Kidney (tissue), 22 donors: ENCODE measurements at places on chromosomes 5 and 9. TPM values are rescaled to one million over a fixed set of nuclear protein-coding genes. Genes with fewer than 3 reads are reported as not detected.

Gene CDH18
- polyA plus RNA-seq, result not detected

Gene SPATA31A3
- polyA plus RNA-seq, result not detected

GRCh38 chr5:132771503-132771998 is 5.5 kb downstream of the SEPTIN8 start:
- peak; percentile 69 for DNase-seq

DNA sequence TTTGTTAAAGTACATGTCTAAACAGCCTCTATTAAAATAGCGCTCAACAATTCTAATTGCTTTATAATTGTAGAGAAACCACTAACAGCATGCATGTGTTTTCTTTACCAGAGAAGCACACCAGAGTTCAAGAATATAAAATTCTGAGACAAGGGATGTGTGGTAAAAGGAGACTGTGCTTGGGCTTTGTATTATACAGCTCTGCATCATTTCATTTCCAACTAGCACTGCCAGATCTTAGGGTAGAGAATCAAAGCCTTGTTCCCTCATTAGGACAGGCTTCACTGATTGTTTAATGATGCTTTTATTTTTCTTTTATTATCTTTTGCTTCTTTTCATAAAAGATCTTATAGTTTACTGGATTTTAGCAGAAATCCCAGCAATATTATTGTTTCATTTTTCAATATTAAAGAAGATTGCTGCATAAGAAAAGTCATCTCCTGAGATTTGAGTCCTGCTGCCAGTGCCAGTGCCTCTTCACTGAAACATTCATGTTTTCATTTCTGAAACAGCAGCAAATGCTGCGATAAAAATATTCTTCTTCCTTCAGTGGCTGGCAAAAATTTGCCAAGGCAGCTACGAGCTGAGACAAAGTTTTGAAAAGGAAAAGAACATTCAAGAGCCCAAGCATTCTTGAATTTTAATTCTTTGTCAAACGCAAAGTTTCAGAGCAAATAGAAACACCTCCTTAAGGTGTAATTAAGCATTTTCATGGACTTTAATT is 491.0 kb upstream of the PIK3R1 start:
- DNase-seq, result no peak

GRCh38 chr5:35136386-35136785 is 88.6 kb upstream of the AGXT2 start:
- no peak for DNase-seq

- no peak for DNase-seq
These were observed 458.3 kb downstream of the AGTPBP1 start for GRCh38 chr9:85283421-85283820.

DNA sequence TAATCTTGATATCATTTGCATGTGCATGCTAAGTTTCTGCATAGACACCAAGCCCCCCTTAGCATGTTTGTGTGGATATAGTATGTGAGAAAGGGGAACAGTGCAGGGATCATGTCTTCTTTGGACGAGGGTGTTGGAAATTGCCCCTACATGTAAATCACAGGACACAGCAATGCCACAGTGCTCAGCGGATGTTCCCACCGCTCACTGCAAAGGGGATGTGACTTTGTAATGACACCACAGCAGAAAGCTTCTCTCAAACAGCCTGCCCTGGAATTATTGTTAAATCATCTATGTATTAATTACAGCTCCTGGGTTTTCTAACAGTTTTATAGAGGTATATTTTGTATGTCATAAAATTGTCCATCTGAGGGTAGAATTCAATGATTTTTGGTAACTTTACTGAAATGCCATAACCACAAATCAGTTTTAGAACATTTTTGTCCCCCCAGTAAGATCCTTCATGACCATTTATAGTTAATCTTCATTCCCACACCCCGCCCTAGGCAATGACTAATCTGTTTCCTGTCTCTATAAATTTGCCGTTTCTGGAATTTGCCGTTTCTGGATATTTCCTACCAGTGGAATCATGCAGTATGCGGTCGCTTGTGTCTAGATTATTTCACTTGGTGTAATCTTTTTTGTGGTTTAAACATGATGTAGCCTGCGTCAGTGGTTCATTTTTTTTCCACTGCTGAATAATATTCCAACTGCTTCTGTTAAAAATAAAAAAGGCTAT is 648.5 kb upstream of the WWC1 start:
- DNase-seq, result no peak

DNA sequence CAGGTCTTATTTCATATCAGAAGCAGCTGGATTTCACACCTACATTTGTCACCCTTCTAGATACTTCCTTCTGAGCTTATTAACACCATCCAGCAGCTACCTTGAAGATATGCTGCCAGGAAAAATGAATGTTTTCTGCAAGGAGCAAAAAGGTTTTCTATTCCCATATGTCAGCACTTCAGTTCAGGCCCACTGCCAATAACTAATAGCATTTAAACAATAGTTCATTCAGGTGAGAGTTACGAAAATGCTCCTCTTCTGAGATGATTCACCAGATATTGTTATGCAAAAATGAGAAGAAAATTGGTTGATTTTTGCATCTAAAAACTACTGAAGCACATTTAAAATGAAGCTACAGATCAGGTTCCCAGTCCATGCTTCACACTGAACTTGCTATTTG is 56.4 kb upstream of the ISL1 start:
- DNase-seq, result no peak

DNA sequence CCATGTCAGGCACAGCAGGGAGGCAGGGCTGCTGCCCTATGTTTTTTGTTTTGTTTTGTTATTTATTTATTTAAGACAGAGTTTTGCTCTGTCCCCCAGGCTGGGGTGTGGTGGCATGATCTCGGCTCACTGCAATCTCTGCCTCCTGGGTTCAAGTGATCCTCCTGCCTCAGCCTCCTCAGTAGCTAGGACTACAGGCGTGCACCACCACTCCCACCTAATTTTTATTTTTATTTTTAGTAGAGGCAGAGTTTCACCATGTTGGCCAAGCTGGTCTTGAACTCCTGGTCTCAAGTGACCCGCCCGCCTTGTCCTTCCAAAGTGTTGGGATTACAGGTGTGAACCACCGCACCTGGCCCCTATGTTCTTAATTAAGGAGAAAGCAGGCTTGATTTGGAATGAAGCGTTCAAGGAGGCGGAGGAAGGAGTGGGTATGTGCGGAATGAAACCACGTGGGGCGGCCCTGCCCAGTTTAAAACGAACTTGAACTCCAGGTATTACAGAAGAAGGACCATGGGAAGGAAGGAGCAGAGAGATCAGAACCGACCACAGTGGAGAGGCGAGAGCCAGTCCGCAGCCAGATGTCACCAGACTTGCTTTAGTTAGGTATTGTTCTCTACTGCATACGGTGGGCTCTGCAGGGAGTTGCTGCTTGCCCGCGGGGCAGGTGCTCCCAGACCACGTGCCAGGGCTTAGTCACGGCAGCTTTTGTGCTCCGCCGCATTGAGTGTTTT is 34.9 kb upstream of the EPB41L4B start:
- no peak for DNase-seq

DNA sequence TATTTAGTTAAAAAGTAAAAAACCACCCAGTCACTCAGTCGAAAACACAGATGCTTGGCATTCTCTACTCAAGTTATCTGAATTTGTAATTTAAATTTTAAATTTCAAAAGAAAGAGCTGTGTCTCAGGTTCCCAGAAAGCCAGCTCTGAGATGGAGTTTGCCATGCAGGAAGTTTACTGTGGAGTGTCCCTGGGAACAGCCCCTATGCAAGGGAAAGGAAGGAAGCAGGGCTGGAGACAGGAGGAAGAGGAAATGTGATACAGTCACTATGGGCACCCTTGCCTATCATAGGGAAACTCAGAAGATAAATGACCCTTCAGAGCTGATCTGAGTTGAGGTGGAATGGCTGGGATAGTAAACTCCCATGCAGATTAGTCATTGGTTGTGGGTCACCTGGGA is 408.8 kb upstream of the ACTBL2 start:
- DNase-seq, result no peak

- DNase-seq, result peak; percentile 67
These were observed 779 bp upstream of the CTNNA1 start for GRCh38 chr5:138752341-138752950.

DNA sequence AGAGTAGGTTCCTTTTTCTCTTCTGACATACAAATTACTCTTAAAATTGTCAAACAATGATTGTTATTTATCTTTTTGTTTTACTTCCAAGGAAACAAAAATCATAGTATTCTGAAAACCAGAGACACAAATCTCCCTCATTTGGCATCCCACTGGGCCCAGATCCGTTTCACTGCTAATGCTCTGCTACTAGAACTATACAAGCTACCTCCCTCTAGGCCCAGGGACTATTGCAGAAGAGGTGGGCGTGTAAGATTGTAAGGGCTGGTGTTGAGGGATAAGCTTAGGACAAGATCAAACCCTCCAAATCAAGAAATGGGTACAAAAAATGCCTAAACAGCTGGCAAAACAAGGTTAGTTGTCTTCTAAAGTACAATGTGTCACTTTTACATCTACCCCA is 928.9 kb upstream of the CDH10 start:
- no peak for DNase-seq

GRCh38 chr9:561427-561826 is 280.1 kb upstream of the DMRT1 start:
- no peak for DNase-seq

DNA sequence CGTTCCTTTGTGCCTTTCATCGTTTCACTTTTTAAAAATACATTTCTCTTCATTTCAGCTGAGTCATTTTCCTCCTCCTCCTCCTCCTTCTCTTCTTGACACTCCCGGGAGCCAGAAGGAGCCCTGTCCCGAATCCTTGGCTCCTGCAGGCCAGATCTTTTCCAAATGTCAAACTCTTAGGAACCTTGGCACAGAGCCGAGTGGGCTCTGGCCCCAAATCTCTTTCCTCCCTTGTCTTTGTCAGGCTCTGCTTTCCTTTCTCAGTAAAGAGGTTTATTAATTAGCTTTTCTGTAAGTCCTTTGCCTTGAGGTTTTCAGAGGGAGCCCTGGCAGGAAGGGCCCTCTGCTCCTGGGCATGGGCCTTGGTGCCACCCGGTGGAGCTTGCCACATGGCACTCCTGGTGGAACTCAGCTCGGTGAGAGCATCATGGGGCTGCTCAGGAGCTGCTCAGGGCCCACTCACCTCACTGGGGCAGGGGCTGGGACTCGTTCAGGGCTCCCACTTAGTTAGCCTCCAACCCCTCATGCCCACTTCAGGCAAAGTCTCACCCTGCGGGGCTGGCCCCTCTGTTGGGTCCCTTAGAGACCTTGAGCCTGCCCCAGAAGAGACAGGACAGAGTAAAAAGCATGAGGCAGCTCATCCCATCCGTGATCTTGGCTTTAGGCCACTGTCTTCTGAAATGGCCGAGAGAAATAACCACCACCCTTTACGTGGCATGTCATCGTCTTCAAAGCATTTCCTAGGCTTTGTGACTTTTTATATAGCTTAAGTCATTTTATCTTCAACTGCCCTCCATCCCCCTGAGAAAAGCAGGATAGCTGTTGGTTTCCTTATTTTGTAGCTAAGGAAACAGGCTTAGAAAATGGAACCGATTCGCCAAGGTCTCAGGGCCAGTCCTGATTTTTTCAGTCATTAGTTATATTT is 17.1 kb downstream of the STC2 start:
- peak; percentile 70 for DNase-seq
